ENCODE measurements at places on chromosomes 4 and X. TPM values are rescaled to one million over a fixed set of nuclear protein-coding genes. Genes with fewer than 3 reads are reported as not detected.

Gene RNF150
- 1.3 TPM for total RNA-seq

Gene GAGE12E
- not detected for total RNA-seq

Gene CXCL5
- 0.25 TPM for total RNA-seq

Gene HHIP
- total RNA-seq = 1.4 TPM

Gene AMOT
- 3.9 TPM for total RNA-seq

Gene TMEM144
- 5.5 TPM for total RNA-seq

Gene CTAG2
- total RNA-seq = not detected

Gene CXorf49
- not detected for total RNA-seq

Gene TCEANC
- 3.2 TPM for total RNA-seq

Gene CLTRN
- not detected for total RNA-seq

Gene DOK7
- total RNA-seq = not detected

Measured in uterine smooth muscle cell (primary cell).